ENCODE measurements at places on chromosomes 6 and 20.
A peak's percentile ranks its signal among the peaks of the same experiment; 100 is the strongest.

- H3K27me3 ChIP-seq: no peaks in the 10 kb centered on the region
- DNase-seq: no peak
- H3K27ac ChIP-seq: no peak overlapping the region
Observed at GRCh38 chr20:16714242-16714641, 15.6 kb upstream of the SNRPB2 start.

- peak; percentile 15 for DNase-seq
- H3K4me3 ChIP-seq: no peak within 1 kb of the TSS
- no peaks in the 10 kb centered on the region for H3K36me3 ChIP-seq
- H3K27ac ChIP-seq: no peak within 1 kb of the TSS
- H3K4me1 ChIP-seq: no peaks in the 10 kb centered on the region
Observed at GRCh38 chr6:25652007-25652515, at the start of gene SCGN. Gene SCGN (plus strand): TSS chr6:25652215. CDS start chr6:25652404, 189 bp downstream.

DNA sequence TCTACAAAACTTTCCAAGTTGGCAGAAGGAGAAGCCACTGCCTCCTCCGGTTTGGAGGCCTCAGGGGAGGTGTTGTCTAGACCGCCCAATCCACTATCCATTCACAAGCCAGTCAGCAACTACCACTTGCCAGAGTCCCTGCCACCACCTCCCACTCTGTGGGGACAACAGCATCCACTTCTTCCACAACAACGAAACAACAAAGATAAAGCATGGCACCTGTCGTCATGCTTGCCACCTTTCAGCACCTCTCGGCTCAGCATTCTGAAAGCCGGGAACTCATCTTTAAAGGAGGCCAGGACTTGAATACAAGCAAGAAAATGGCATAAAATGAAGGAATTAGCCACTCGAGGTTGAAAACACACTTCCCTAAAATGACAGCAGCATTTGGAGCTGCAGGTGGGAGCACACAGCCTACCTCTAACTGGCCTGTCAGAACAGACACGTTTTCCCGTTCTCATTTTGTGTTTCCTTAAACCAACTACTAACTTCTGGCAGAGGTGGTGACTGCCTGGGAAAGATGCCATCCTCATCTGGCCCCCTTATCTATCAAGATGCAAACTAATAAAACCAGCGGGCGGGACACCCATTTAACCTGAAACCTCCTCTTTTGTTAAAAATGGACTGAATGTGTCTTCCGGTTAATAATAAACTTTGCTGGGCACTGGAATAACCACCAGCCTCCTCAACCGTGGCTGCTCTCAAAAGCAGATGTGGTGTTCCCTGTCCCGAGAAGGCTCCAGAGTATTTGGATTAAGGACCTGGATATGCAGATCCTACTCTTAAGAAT lies 21.7 kb downstream of the YTHDF1 start:
- no peak overlapping the region for H3K4me3 ChIP-seq
- DNase-seq: no peak
- H3K4me1 ChIP-seq: peaks cover 13% of the 10 kb centered on the region

GRCh38 chr6:135475292-135475886 lies 22.2 kb downstream of the AHI1 start:
- H3K27ac ChIP-seq: no peak overlapping the region
- H3K36me3 ChIP-seq: no peaks in the 10 kb centered on the region
- no peak overlapping the region for H3K4me3 ChIP-seq
- no peak for DNase-seq

- no peak for DNase-seq
- no peaks in the 10 kb centered on the region for H3K27me3 ChIP-seq
Observed at GRCh38 chr6:48567016-48567415, 456.0 kb upstream of the PTCHD4 start.

- no peaks in the 10 kb centered on the region for H3K36me3 ChIP-seq
- H3K27ac ChIP-seq: no peak overlapping the region
- no peaks in the 10 kb centered on the region for H3K4me1 ChIP-seq
- H3K4me3 ChIP-seq: no peak overlapping the region
Observed at GRCh38 chr6:106885679-106886078, 88.8 kb downstream of the CD24 start.

GRCh38 chr6:130713144-130713543 lies 114.1 kb upstream of the SMLR1 start:
- no peak overlapping the region for H3K27ac ChIP-seq
- H3K4me1 ChIP-seq: peaks cover 19% of the 10 kb centered on the region
- H3K36me3 ChIP-seq: no peaks in the 10 kb centered on the region
- H3K27me3 ChIP-seq: no peaks in the 10 kb centered on the region
- H3K4me3 ChIP-seq: no peak overlapping the region

DNA sequence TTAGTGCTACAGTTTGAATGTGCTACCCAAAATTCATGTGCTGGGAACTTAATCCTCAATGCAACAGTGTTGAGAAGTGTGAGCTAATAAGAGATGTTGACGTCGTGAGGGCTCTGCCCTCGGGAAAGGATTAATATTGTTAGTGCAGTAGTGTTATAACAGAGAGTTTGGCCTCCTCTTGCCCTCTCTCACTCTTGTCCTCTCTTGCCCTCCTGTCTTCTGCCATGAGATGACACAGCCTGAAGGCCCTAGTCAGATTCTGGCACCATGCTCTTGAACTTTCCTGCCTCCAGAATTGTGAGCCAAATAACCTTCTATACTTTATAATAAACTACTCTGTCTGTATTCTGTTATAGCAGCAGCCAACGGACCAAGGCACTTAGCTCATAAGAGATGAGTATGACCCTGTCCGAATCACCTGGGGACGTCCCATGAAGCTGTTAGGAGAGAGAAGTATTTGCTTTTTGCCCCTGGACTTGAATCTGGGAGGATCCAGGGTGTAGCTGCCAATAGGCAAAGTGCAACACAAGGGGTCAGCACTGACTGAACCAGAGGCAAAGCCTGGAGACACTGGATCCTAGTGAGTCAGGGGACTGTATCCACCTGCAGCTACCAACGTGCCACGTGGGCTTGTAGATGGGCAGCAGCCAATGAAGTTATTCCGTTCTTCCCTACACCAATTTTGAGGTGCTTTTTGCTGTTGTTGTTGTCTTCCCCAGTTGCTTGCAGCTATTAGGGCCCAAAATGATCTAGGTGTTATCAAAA lies 233.7 kb downstream of the THBS2 start:
- DNase-seq: no peak
- H3K27ac ChIP-seq: no peak overlapping the region
- no peak overlapping the region for H3K4me3 ChIP-seq
- H3K4me1 ChIP-seq: no peaks in the 10 kb centered on the region
- H3K27me3 ChIP-seq: no peaks in the 10 kb centered on the region

DNA sequence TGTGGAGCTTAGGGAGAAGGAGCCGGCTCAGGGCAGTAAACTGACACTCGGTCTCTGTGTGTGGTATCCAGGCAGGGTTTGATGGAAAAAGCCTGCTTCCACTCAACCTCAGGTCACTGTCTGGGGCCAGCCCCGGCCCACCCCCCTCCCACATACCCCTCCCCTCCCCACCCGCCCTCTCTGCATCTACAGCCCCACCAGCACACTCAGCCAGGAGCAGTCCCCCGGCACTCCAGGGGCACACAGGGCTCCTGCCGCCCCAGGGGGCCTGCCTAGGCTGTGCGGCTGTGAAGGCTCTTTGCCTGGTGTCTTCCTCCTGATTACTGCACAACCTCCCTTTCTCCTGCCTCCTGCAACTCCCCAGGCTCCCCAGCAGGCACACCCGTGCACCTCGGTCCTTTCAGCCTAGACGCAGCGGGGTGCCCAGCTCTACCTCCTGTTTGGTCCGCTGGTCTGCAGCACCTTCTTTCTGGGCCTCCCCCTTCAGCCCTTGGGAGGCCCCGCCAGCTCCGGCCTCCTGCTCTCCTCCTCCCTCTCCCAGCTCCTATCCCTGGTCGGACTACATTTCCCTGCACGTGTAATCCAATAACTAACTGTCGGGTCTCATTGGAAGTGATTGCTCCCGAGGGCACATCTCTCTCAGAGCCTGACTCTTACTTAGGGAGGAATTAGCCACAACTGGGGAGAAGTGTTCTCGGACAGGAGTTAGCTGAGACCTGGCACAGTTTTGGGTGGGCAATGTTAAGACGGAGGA lies 1.3 kb upstream of the FOXF2 start:
- H3K27ac ChIP-seq: no peak overlapping the region
- no peaks in the 10 kb centered on the region for H3K36me3 ChIP-seq
- H3K27me3 ChIP-seq: peaks cover 43% of the 10 kb centered on the region

GRCh38 chr20:15851576-15852215 lies 721.6 kb downstream of the KIF16B start:
- no peak overlapping the region for H3K4me3 ChIP-seq
- no peaks in the 10 kb centered on the region for H3K4me1 ChIP-seq

GRCh38 chr6:18034798-18035202 lies 47.4 kb upstream of the KIF13A start:
- no peak overlapping the region for H3K4me3 ChIP-seq
- DNase-seq: no peak
- H3K4me1 ChIP-seq: no peaks in the 10 kb centered on the region
- H3K27me3 ChIP-seq: no peaks in the 10 kb centered on the region
- H3K36me3 ChIP-seq: no peaks in the 10 kb centered on the region
- H3K27ac ChIP-seq: no peak overlapping the region

GRCh38 chr6:157270308-157270707 lies 53.0 kb downstream of the TMEM242 start:
- H3K36me3 ChIP-seq: no peaks in the 10 kb centered on the region
- no peak overlapping the region for H3K4me3 ChIP-seq
- H3K27me3 ChIP-seq: no peaks in the 10 kb centered on the region
- DNase-seq: no peak
- no peak overlapping the region for H3K27ac ChIP-seq
- H3K4me1 ChIP-seq: peaks cover 10% of the 10 kb centered on the region

GRCh38 chr20:63223121-63223825 lies 7.3 kb upstream of the YTHDF1 start:
- H3K36me3 ChIP-seq: no peaks in the 10 kb centered on the region
- no peaks in the 10 kb centered on the region for H3K4me1 ChIP-seq
- H3K27ac ChIP-seq: no peak overlapping the region
- H3K27me3 ChIP-seq: no peaks in the 10 kb centered on the region
- peak; percentile 43 for DNase-seq

GRCh38 chr6:132526461-132526860 lies 11.6 kb upstream of the TAAR9 start:
- H3K27ac ChIP-seq: no peak overlapping the region
- no peak for DNase-seq
- no peak overlapping the region for H3K4me3 ChIP-seq
- H3K36me3 ChIP-seq: no peaks in the 10 kb centered on the region

- H3K27me3 ChIP-seq: no peaks in the 10 kb centered on the region
- no peak for DNase-seq
- no peak overlapping the region for H3K4me3 ChIP-seq
- H3K4me1 ChIP-seq: no peaks in the 10 kb centered on the region
- no peaks in the 10 kb centered on the region for H3K36me3 ChIP-seq
Observed at GRCh38 chr6:44667226-44667625, 279.7 kb downstream of the CDC5L start.

DNA sequence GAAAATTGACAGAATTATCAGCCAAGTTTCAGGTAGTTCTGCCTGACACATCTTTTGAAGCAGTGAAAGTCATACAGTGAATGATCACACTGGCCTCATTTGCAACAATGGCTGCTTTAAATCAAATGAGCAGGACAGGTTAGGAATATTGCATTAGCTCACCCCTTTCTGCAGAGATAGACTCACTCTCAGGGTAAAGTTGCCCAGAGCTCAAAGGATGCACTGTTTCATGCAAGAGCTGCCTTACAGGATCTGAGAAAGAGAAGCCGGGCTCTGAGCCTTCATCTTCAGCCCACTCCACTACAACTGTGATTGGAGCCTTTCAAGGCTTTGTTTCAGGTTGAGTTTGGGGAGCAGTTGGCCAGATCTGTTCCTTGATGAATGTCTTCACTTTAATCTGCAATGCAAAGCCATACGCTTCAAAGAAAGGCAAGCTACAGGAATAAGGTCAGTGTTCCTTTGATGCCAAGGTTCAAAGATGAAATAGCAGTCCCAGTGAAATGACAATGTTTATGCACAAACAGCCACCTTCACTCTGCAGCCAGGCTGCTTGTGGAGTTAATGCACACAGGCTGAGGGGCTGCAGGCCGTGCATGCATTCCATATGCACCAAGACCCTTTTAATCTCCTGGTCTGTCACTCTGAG lies 90.9 kb upstream of the ISM1 start:
- no peak overlapping the region for H3K27ac ChIP-seq
- no peak for DNase-seq
- no peaks in the 10 kb centered on the region for H3K27me3 ChIP-seq
- H3K4me3 ChIP-seq: no peak overlapping the region
- H3K4me1 ChIP-seq: no peaks in the 10 kb centered on the region

- peaks cover 13% of the 10 kb centered on the region for H3K4me1 ChIP-seq
- H3K27ac ChIP-seq: no peak overlapping the region
- no peaks in the 10 kb centered on the region for H3K27me3 ChIP-seq
- DNase-seq: no peak
Observed at GRCh38 chr6:158049055-158050028, 67.7 kb downstream of the SYNJ2 start.

GRCh38 chr6:4940416-4940815 lies 63.4 kb downstream of the RPP40 start:
- no peaks in the 10 kb centered on the region for H3K27me3 ChIP-seq
- no peak overlapping the region for H3K27ac ChIP-seq
- peaks cover 35% of the 10 kb centered on the region for H3K4me1 ChIP-seq
- no peak overlapping the region for H3K4me3 ChIP-seq
- H3K36me3 ChIP-seq: peaks cover 16% of the 10 kb centered on the region

- H3K27ac ChIP-seq: no peak overlapping the region
- no peaks in the 10 kb centered on the region for H3K36me3 ChIP-seq
- no peak for DNase-seq
Observed at GRCh38 chr6:3726421-3726820, 25.1 kb downstream of the PXDC1 start.

- H3K4me1 ChIP-seq: peaks cover 69% of the 10 kb centered on the region
- no peak overlapping the region for H3K4me3 ChIP-seq
- H3K27ac ChIP-seq: peak overlapping the region; percentile 38
- peaks cover 37% of the 10 kb centered on the region for H3K36me3 ChIP-seq
- no peaks in the 10 kb centered on the region for H3K27me3 ChIP-seq
Observed at GRCh38 chr20:32522776-32523612, 62.1 kb downstream of the NOL4L start.

DNA sequence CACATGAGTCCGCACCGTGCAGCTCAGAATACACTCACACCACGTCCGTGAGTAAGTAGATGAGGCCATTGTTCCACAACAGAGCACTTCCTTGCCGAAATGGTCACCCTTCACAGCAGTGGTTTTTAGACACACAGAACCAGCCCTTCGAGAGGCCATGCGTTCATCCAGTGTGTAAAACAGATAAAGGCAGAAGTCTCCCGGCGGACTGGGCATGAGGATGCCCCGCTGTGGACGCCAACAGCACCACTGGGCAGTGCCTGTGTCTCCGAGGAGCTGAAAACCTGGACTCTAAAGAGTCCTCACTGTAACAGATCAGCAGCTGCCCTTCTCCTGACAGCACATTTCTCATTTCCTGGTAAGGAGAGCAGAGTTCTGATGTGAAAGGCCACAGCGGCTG lies 75.2 kb downstream of the WDR27 start:
- no peaks in the 10 kb centered on the region for H3K27me3 ChIP-seq
- H3K4me1 ChIP-seq: no peaks in the 10 kb centered on the region
- no peak overlapping the region for H3K4me3 ChIP-seq

- no peak overlapping the region for H3K4me3 ChIP-seq
- no peaks in the 10 kb centered on the region for H3K27me3 ChIP-seq
- DNase-seq: no peak
- peaks cover 13% of the 10 kb centered on the region for H3K4me1 ChIP-seq
- H3K36me3 ChIP-seq: no peaks in the 10 kb centered on the region
- no peak overlapping the region for H3K27ac ChIP-seq
Observed at GRCh38 chr6:33702345-33702977, 9.0 kb downstream of the UQCC2 start.

Data from CD4-positive, alpha-beta memory T cell (primary cell).